ENCODE measurements at places on chromosomes 7 and 10.

DNA sequence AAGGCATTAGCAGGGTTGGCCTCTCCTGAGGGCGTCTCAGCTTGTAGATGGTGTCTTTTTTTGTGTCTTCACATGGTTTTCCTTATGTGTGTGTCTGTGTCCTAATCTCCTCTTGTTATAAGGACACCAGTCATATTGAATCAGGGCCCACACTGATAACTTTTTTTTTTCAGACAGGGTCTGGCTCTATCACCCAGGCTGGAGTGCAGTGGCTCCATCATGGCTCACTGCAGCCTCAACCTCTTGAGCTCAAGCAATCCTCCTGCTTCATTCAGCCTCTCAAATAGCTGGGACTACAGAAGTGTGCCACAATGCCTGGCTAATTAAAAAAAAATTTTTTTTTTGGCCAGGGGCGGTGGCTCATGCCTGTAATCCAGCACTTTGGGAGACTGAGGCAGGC lies 41.3 kb upstream of the KMT2C start:
- DNase-seq: no peak

DNA sequence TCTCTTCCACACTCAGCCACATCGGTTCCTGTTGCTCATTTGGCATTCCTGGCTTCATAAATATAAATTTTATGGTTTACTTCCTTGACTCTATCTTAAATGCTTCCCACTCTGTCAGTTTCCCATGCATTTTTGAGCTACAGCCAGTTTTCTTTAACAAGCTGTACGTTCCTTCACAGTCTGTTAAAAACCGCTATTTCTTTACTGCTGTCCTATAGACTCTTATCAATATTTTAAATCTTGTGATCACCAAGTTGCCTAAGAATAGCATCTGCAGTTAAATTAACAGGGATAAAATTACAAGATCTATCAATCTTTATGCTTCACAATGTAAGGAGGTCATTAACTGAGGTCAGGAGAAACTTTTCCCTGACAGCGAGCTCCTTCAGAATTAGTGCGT lies 103.1 kb upstream of the RHOBTB1 start:
- DNase-seq: no peak

DNA sequence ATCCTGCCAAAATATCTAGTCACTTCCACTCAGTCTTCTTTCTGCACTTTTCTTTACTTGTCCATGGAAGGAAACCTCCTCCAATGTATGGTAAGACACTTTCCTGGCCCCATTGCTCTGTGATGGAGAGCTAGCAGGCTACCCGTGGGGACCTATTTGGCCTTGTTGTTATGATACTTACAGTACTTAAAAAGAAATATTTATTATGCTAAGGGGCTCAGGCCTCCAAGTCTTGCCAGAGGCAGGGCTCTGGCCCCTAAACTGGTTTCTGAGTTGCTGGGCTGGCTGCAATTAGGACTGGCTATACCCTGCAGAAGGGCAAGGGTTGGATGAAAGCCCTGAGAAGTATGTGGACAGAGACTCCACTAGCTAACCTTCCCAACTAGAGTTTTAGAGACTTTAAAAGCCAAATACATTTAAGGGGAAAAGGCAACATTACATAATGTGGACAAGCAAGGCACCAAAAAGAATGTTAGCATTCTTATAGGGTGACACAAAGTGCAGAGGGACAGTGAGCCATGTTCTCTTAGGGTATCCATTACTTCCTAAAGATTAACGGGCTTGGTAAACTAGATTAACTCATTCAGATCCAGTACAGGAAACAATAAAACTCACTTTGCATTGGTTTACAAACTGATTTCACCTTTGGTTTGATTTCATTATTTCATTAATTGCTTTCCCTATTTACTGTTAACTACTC lies 84.9 kb upstream of the INHBA start:
- DNase-seq: no peak

- no peak for DNase-seq
These were observed 9.7 kb upstream of the TNKS2 start for GRCh38 chr10:91788527-91788926.

DNA sequence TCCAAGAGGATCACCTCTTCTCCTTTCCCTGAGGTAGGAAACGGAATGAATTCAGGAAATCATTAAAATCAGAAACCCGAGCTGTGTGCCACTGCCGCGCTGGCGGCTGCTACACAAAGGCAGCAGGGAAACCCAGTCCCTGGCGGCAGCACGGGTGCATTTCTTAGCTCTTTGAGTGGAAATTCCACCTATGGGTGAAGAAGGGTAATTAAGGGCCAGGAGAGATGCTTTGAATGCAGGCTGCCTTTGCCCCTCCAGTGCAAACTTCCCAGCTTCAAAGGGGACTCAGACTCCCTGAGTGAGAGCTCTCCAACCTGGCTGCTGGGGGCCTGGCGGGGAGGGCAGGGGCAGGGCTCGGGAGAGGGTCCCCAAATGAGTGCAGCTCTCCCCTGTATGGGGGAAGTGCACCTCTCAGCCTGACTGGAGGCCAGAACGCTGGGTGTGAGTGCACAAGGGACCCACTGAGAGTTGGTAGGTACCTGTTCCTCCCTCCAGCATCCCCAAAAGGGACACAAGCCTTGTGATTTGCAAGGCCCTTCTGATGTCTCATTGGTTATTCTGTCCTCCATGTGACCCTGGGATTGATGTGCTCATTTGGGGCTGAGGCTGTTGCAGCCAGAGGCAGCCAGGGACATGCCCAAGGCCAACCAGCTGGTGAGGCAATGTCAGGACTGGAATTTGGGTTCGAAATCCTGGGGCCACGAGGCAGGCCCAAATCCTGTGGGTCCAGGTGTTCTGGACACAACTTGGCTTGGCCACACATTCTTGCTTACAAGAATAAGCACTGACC lies 16.3 kb upstream of the ZMIZ1 start:
- DNase-seq: peak; percentile 65

- no peak for DNase-seq
These were observed 219.3 kb upstream of the GLI3 start for GRCh38 chr7:42456267-42456666.

- no peak for DNase-seq
These were observed 1.5 kb downstream of the AQP1 start for GRCh38 chr7:30912986-30913811.

DNA sequence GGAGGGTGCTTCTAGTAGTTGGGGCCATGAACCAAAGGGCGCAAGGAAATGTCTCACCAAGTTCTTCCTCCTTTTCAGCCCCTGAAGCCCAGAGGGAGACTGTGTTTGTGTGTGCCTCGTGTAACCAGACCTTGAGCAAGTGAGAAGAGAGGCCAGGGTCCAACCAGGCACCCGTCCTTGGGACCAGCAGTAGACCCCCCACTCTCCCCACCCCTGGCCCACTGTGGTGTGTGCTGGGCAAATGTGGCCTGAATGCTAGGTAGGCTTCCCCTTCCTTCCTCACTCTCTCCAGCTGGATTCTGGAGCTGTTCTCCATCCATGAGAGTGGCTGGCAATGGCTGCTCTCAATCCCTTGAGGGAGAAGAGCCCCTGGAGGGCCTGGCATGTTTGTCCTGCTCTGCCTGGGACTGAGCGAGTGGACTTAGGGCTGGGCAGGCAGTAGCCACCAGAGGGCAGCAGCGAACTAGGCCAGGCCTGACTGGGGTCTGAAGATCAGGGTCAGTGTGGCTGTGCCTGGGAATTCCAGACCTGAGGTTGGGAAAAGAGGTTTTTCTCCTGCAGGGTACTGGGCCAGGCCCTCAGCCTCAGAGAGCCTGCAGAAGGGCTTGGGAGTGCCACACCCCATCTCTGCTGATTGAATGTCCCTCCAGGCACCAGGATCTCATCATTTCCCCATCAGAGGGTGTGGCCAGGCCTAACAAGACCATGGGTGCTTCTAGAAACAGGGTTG lies 12.5 kb downstream of the SFRP5 start:
- DNase-seq: peak; percentile 31

DNA sequence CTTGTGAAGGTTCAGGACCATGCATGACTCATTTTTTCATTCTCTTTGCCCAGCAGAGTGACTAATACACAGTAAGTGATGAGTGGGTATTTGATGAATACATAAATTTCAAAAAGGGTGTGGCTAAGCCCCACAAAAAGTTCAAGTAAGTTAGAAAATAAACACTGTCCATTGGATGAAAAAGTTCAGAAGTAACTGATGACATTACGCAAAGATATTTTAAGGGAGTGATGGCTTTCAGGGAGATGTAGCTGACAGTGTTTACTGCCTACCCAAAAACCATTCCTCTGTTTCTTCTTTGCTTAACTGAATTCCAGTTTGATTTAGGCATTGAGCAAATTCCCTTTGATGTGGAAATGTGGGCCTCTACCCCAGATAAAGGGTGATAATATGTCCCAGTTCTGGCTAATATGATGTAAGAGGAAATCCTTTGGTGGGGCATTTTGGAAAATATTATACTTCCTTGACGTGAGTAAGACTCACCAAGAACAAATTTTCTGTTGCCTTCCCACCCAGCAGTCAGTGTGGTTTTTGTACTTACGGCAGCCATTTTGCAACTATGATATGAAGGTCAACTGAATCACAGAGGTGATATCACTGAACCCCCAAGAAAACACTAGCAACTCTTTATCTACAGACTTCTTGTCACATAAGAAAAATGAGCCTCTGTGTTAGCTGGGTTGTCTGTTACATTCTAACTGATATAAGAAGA lies 29.0 kb upstream of the EBLN1 start:
- no peak for DNase-seq

- no peak for DNase-seq
These were observed 45.2 kb downstream of the VPS41 start for GRCh38 chr7:38863601-38864291.

- DNase-seq: no peak
These were observed 97.7 kb downstream of the CUBN start for GRCh38 chr10:17031637-17032635.

GRCh38 chr10:80414142-80414895 lies 6.0 kb downstream of the PRXL2A start:
- DNase-seq: no peak

GRCh38 chr10:67864607-67865371 lies 19.7 kb upstream of the SIRT1 start:
- DNase-seq: no peak

DNA sequence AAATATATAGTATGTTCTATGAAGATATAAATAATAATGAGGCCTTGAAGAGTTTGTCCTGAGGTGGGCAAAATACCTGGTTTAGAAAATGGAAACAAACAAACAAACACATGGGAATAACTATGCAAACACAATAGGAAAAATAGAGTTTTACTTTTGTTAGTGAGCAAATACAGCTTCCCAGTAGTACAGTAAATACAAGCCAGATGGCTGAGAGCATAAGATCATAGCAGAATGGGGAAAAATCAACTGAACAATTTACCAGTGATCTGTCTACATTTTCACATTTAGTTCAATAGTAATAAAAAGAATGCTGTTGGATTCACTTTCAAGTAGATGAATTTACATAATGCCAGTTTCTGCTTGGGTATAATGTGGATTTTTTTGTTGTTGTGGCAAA lies 45.1 kb downstream of the ADD3 start:
- no peak for DNase-seq

- no peak for DNase-seq
These were observed 18.8 kb downstream of the ZNF282 start for GRCh38 chr7:149214020-149214720.

GRCh38 chr7:74542558-74543117 lies 88.9 kb downstream of the GTF2IRD1 start:
- no peak for DNase-seq

DNA sequence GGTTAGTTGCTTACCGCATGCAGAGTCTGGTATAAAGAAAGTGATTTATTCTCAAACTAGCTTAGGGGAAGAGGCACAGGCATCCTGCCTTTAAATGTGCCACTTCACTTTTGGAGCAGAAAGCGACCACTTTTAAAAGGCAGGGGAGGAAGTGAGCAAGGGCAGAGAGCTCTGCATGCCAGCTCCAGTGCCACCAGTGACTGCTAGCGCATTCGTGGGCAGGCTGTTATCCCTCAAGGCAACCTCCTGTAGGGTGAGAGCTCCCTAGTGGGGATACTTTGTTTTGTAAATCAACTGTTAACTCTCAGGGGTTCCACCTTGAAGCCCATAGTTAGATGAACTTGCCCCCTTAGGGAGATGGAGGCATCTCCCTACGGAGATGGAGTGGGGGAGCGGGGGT lies 29.4 kb upstream of the GRB10 start:
- no peak for DNase-seq

DNA sequence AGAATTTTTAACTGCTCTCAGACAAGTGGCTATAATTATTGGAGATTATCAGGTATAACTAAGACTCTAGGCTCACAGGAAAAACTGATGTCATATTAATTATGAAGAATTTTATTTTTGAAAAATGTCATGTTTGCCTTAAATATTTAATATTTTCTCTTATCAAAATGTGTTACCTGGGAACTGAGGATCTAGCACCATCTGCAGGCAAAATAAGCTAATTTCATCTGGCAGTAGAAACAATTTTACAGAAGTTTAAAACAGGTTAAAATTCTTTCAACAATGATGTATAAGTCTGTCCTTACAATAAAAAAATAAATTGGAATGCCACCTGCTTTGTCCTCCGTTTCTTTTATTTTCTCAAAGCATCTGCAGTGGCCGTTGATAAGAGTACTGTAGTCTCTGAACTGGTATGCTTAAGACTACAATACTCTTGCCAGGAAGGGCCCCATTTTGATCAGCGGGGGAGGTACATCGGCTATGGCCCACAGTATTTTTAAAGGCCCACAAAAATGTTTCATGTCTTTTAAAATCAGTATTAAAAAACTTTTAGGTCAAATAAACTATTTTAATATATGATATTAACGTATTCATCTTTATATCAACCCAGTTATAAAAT lies 81.3 kb downstream of the VWDE start:
- DNase-seq: peak; percentile 51

- DNase-seq: no peak
These were observed 36.7 kb downstream of the GOT1 start for GRCh38 chr10:99393683-99394082.

DNA sequence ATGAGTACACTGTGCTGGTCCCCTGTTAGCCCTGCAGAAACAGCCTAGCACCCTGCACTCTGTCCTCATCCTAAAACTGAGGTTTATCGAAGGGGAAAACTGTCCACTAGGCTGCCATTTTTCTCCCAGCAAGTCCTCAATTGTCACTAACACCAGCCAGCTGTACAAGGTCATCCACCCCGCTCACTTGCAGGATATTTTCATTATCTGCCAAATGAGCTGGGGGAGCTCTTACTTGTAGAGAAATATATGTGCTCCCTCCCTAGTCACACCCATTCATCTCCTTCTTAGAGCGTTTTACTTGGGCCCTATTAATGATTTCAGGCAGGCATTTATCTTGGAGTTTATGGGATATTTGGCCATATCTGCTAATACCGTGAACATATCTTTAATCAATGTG lies 413.5 kb upstream of the NFE2L3 start:
- no peak for DNase-seq

DNA sequence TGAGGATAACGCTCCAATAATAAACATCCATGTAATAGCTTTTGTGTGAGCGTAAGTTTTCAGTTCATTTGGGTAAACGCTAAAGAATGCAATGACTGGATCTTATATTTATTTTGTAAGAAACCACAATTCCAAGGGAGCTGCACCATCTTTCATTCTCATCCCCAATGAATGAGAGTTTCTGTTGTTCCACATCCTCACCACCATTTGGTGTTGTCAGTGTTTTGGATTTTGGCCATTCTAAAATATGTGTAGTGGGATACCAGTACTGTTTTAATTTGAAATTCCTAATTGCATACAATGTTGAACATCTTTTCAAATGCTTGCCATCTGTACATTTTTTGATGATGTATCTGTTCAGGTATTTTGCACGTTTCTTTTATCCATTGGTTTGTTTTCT lies 50.9 kb upstream of the SEMA3D start:
- no peak for DNase-seq

Measured in stimulated activated naive CD4-positive, alpha-beta T cell (primary cell).